ENCODE measurements at places on chromosomes 3 and 15.

GRCh38 chr15:90101130-90101968 is 919 bp downstream of the IDH2 start:
- peak; percentile 26 for DNase-seq

DNA sequence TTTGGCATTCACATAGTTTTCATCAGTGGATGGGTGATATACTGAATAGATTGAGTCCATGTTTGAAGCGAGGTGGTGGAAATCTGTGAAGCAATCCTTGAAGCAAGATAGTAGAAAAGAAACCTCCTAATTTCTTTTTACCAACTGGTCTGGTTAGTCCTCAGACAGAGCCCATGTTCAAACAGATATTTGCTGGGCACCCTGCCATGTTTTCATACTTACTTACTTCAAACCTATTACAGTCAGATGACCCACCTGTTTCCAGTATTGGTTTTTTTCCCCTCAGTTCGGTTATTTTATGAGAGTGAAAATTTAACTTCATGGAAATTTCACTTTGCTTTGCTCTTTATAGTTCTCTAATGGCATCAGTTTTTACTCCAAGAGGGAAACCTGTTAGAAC is 23.7 kb downstream of the EXOSC7 start:
- no peak for DNase-seq

GRCh38 chr15:31481142-31481541 is 154.5 kb downstream of the KLF13 start:
- DNase-seq = no peak

DNA sequence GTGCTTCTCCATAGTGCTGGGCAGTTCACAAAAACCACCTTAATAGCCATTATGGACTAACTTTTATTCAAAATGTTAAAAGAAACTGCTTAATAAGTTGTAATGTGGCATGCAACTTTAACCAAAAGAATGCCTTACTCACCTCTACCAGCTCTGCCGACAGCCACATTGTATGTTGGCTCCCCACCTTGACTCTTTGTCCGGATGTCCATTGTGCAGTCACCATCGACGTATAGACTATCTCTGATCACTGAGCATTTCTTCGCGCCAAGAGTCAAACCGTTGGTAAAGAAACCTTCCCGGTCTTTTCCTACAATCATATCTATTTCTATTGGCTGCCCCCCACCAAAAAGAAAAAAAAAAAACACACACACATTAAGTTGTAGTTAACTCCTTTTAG is 2.5 kb downstream of the PFN2 start:
- no peak for DNase-seq

- no peak for DNase-seq
Observed at GRCh38 chr3:63528325-63529000, 124.0 kb upstream of the SNTN start.

DNA sequence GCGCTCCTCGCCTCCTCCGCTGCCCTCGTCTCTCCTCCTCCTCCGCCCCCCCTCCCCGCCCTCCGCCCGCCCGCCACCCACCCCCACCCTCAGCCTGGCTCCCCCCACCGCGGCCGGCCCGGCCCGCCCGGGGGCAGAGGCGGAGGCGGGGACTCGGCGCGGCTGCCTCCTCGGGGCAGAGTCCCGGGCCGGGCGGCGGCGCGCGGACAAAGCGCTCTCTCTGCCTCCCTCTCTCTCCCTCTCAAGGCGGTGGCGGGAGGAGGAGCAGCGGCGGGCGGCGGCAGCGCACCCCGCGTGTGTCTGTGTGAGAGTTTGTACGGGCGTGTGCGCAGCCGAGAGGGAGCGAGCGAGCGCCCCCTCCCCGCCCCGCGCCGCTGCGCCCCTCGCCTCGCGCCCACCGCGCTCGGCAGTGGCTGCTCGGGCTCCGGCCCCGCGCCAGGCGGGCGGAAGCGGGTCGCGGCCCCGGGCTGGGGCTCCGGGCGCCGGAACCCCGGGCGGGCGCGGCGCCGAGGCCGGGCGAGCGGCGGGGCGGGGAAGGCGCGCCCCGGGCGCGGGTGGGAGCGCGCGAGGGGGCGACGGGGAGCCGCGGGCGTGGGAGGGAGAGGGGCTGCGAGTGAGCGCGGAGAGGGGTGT is at the start of gene IGF2BP2:
IGF2BP2 (minus strand) TSS at position 37 of the 633 bp plus-strand sequence. CDS start 82 bp downstream, outside the sequence.
- no peak for DNase-seq

- no peak for DNase-seq
Observed at GRCh38 chr3:132090921-132091320, 56.1 kb upstream of the CPNE4 start.

GRCh38 chr3:13282358-13282985 is 137.7 kb downstream of the NUP210 start:
- no peak for DNase-seq
